ENCODE measurements at places on chromosomes 4 and X. TPM values are rescaled to one million over a fixed set of nuclear protein-coding genes. Genes with fewer than 3 reads are reported as not detected.

GRCh38 chr4:122831515-122832196 lies 5.0 kb downstream of the FGF2 start:
- DNase-seq: no peak

DNA sequence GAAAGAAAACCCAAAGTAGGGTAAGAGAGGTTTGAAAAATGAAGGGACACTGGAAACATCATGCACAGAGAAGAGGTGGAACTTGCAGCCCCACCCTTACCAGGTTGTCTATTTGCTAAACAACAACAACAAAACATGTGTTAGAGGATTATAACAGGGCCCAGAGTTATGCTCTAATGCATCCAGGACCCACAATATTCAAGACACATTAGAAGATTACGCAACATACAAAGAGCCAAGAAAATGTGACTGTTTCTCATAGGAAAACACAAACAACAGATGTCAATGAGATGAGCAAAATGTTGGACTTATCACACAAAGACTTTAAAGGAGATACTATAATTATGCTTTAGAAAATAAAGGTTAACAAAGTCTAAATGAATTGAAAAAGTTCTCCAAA lies 128.5 kb downstream of the LRBA start:
- no peak for DNase-seq

- DNase-seq: no peak
Measured at GRCh38 chr4:56799161-56799759, 22.2 kb downstream of the SPINK2 start.

- DNase-seq: no peak
Measured at GRCh38 chr4:81786063-81786763, 314.5 kb upstream of the RASGEF1B start.

GRCh38 chr4:73070074-73070390 lies 516 bp upstream of the COX18 start:
- DNase-seq: no peak

DNA sequence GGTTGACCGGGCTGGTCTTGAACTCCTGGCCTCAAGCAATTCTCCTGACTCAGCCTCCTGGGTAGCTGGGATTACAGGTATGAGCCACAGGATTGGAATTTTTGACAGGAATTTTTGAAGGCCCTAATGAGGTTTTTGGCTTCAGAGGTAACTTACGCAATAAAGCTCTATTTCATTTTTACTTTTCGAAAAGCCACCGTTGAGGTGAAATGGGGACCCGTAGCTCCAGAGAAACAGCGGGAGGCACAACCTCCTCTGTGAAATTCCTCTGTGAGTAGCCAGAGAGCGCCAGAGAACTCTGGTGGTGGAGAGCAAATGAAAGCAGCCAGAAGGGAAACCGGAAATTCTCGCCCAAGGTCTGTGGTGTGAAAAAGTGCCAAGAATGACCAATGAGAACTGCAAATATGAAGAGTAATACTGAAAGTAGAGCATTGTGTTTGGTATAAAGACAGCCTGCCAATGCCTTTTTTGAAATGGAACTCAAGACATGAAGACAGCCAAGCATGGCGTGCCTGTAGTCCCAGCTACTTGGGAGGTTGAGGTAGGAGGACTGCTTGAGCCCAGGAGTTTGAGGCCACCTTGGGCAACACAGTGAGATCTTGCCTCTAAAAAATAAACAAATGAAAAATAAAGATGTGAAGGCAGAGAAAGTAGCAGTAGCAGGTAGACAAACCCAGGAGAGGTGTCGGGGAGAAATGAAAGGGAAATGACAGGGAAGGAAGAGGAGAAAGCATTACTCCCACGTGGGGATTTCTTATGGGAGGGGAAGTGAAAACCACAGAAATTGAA lies 33.0 kb upstream of the TMEM131L start:
- DNase-seq: no peak

DNA sequence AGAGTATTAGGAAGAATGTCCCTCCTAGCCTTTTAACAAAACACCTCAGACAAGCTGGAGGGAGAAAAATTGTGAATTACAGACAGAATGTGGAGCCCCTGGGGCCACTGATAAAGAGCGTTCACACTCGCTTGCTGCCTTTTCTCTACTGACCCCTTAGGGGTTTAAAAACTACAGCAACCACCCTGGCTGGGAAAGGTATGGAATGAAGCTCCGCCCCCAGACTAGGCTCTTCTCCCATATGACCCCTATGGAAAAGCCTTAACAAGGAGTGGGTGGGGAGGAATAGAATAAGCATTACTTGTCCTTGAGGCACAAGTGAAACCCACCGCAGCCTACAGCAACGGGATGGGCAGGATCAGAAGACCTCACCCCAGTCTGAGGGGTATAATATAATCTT lies 26.3 kb downstream of the ANKRD50 start:
- DNase-seq: no peak

DNA sequence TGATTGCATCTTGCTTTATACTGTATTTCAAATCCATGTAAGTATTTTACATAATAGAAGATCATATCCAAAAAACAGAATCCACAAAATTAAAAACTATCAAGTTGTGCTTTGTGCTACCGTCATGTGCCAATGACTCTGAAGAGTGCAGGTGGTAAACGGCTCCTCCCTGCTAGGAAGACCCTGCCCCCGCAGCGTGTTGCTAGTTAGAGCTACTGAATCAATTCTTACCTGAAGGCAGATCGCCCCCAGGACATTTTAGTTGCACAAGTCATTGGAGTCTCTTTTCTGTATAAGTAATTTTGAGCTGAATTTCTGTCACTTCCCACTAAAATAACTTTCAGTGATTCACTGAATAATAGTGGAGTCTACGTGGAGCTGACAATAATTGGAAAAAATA lies 599.5 kb upstream of the ZFP42 start:
- DNase-seq: no peak

DNA sequence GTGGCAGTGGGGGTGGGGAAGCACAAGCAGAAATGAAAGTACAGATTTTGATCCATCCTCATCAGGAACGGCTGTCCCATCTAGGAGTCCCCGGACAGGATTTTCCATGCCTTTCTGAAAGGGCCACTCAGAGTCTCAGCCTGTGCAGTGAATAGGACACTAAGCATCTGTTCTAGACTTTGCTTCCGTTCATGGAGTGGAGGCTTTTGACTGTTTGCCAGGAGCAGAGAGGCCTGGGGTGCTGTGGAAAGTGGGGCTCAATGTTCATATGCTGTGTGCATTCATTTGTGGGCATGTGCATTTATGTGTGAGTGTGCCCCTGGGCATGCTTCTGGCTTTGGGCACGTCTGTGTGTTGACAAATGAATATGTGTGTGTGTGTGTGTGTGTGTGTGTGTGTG lies 25.6 kb upstream of the MAMLD1 start:
- no peak for DNase-seq

DNA sequence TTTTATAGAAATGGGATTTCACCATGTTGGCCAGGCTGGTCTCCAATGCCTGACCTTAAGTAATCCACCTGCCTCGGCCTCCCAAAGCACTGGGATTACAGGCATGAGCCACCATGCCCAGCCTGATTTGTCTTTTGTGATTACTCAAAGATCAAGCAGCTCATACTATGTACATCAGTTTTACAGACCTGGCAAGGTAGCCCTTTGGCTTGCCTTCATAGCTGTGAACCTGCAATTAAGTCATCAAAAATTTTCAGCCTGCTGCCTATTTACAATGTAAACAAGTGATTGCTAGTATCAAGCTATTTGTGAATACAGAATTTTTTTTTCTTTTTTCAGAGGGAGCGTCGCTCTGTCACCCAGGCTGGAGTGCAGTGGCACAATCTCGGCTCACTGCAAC lies 46.2 kb downstream of the GSX2 start:
- DNase-seq: no peak

DNA sequence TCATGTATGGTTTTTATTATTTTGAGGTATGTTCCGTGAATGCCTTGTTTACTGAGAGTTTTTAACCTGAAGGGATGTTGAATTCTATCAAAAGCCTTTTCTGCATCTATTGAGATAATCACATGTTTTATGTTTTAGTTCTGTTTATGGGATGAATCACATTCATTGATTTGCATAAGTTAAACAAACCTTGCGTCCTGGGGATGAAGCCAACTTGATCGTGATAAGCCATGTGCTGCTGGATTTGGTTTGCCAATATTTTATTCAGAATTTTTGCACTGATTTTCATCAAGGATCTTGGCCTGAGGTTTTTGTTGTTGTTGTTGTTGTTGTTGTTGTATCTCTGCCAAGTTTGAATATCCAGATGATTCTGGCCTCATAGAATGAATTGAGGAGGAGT lies 43.8 kb downstream of the CDX4 start:
- DNase-seq: no peak

- DNase-seq: peak; percentile 48
Measured at GRCh38 chrX:101407748-101408531, at the start of the genes GLA and HNRNPH2. Gene GLA (minus strand): TSS chrX:101407925. CDS start chrX:101407903, 22 bp downstream. Gene HNRNPH2 (plus strand): TSS chrX:101408222. CDS start chrX:101411989, 3,767 bp downstream.

- no peak for DNase-seq
Measured at GRCh38 chrX:1449823-1450149, 2.9 kb downstream of the ASMTL start.

DNA sequence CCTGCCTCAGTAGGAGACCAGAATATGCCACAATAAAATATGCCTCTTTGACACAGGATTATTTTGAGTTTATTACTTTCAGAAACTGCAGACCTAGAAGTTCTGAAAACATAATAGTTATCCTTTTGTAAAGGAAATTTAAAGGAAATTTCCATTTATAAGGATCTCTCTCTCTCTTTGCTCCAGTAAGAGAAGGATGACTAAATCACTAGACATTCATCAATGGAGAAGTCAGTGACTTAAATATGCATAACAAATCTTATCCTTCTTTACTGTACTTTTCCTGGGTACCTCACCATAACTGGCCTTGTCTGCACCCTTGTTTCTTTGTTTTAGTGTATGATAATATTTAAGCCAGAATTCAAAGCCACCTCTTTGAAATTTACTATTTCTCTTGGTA lies 28.3 kb upstream of the OPHN1 start:
- no peak for DNase-seq

- DNase-seq: no peak
Measured at GRCh38 chr4:26261405-26261804, 59.4 kb upstream of the RBPJ start.

- DNase-seq: no peak
Measured at GRCh38 chrX:107718156-107718621, 57.4 kb downstream of the TSC22D3 start.

- no peak for DNase-seq
Measured at GRCh38 chr4:3223956-3224748, 24.8 kb upstream of the MSANTD1 start.

GRCh38 chrX:15206306-15206705 lies 63.6 kb downstream of the ASB9 start:
- DNase-seq: no peak

- no peak for DNase-seq
Measured at GRCh38 chr4:147617841-147618691, 869 bp downstream of the TMEM184C start.

The SPARCL1 gene
- 48.9 TPM for total RNA-seq

The BRS3 gene
- 1.6 TPM for total RNA-seq

The NEIL3 gene
- total RNA-seq: 7.3 TPM

The PPP1R2C gene
- total RNA-seq: not detected

The PRRG3 gene
- total RNA-seq: 6.1 TPM

The EGFL6 gene
- 0.82 TPM for total RNA-seq

The PRDM8 gene
- total RNA-seq: 26.9 TPM
